ENCODE measurements at places on chromosomes 7 and 10. TPM values are rescaled to one million over a fixed set of nuclear protein-coding genes. Genes with fewer than 3 reads are reported as not detected.

GRCh38 chr10:44253769-44254462 lies 131.0 kb downstream of the CXCL12 start:
- DNase-seq, result no peak

DNA sequence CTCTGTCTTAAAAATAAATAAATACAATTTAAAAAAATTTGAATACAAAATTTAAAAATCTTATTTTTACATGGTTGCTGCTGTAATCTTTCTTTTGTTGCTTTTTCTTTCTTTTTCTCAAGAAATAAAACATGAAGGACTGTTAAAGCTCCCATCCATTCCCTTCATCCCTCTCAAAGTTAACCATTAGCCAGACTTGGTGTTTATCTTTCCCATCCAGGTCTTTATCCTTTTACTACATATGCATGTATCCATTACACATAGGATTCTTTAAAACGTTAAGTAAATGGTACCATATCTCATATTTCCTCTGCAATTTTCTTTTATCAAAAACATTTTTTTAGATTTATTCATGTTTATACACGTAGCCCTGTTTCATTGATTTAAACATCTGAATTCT lies 70.1 kb downstream of the CREB3L2 start:
- DNase-seq, result no peak

DNA sequence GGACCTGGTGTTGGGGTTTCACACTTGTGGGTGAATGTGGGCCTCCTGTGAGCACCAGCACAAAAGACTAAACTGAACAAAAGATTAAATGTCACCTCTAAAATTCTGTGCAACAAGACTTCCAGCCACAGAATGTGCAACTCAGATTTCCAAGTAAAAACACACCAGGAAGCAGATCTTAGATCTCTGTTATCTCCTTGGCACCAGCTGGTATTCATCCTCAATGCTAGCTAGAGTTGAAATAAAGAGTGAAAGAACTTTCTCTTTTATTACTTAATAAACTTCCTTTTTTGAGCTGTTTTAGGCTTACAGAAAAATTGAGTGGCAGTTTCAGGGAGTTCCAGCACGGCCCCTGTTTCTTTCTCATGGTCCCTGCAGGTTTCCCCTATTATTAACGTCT lies 40.2 kb downstream of the EGFR start:
- no peak for DNase-seq

DNA sequence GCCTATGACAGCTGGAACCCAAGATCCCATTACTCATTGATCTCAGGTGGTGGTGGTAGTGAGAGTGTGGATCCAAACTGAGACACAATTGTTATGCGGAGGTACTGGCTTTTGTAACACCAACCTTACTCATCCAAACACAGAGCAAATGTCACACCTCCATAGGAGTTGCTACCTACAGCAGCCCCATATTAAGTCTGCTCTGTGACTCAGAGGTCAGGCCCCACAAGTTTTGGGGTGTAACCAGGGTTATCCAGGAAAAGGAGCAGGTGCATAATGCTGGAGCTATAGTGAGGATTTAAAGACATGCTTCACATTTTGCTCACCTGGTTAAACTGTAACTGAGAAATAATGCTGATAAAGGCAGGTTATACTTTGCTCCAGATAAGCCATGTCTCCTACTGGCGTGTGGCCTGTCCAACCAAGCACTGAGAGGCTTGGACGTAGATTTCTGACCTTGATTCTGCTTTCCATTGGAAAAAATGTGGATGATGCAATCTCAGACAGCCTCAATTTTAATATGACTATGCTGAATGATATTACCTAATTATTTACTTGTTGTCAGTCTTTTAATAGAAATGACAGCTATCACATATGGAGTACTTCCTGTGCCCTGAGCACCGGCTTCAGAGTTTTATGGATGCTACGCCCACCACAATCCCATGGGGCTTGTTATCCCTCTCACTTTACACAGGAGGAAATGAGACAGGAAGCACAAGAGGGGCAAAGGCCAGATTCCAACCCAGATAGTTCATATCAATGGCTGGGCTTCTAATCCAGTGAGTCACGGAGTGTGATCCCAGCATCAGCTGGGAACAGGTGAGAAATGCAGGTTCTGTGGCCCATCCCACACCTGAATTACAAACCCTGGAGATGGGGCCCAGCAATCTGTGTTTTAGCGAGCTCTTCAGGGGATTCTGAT lies 181.3 kb downstream of the CHN2 start:
- DNase-seq, result no peak

DNA sequence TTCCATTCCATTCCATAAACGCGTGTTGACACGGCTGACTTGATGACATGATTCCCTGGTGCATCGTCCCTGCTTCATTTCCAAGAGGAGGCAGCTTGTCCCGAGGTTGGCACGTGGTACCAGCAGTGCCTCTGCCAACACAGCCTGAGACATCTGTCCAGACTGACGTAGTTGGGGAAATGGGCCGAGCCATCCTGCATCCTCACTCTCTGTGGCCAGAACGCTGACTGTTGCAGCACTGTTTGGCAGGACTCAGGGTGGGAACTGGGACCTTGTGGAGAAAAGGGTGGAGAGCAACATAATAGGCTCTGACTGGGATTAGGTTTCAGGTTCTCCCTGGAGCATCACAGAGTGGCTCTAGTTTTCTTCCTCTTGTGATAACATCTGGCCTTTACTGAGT lies 118.6 kb upstream of the BTBD16 start:
- DNase-seq, result no peak

DNA sequence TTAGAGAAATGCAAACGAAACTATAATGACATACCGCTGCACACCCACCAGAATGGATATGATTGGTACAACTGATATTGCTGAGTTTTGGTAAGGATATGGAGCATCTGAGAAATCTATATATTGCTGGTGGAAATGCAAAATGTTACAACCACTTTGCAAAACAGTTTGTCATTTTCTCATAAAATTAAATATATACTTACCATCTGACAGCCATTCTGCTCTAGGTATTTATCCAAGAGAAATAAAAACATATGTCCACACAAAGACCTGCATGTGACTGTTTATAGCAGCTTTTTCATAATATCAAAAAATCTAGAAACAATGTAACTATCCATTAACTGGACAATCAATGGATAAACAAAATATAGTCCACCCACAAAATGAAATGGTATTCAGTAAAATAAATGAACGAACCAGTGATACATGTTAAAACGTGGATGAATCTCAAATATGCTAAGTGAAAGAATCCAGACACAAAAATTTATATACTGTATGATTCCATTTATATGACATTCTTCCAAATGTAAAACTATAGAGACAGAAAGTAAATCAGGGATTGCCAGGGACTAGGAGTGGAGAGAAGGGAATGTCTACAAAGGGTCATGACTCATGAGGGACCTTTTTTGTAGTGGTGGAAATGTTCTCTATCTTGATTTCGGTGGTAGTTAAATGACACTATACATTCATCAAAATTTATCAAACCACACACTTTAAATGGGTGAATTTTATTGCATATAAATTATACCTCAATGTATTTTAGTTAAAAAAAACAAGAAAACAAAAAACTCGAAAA lies 312.0 kb upstream of the GLI3 start:
- no peak for DNase-seq

GRCh38 chr10:8047452-8048280 lies 6.8 kb upstream of the GATA3 start:
- DNase-seq, result no peak

The HKDC1 gene
- total RNA-seq, result not detected

The BLVRA gene
- total RNA-seq, result 31.9 TPM

GRCh38 chr10:57898231-57898630 lies 369.5 kb downstream of the IPMK start:
- DNase-seq, result peak; percentile 36

DNA sequence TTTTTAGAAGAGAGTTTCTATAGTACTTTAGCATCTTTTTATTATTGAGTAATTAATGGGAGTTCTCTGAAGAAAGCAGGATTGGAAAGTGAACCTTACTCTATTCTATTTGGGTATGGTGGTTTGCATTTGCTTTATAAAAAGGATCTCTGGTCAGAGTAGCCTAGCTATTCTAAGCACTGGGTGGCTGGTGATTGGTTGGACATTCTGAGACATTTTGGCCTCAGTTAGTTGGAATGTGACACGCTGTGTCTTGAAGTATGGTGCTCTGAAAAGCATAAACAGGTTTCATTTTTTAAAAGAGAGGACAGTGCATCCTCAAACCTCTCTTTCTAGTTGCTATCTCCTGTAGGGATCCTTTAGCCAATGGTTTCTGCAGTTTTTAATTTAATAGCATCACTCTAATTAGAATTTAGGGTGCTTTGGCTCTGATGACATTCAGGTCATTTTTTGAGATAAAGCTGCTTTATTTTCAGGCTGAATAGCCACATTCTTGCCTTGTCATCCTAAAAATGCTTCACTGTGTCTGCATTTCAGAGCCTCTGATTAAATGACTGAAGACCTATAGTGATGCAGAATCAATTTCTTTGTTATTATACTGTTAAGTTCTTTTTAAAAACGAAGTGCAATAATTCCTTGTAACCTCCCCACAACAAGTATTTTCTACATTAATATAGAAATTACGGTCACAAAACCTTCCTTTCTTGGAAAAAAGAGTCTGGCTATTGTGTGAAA lies 20.6 kb downstream of the TMEM178B start:
- DNase-seq, result no peak

- DNase-seq, result peak; percentile 81
Measured at GRCh38 chr10:97553575-97554031, 19.0 kb upstream of the ANKRD2 start.

- no peak for DNase-seq
Measured at GRCh38 chr7:110650328-110650727, 440.6 kb upstream of the LRRN3 start.

DNA sequence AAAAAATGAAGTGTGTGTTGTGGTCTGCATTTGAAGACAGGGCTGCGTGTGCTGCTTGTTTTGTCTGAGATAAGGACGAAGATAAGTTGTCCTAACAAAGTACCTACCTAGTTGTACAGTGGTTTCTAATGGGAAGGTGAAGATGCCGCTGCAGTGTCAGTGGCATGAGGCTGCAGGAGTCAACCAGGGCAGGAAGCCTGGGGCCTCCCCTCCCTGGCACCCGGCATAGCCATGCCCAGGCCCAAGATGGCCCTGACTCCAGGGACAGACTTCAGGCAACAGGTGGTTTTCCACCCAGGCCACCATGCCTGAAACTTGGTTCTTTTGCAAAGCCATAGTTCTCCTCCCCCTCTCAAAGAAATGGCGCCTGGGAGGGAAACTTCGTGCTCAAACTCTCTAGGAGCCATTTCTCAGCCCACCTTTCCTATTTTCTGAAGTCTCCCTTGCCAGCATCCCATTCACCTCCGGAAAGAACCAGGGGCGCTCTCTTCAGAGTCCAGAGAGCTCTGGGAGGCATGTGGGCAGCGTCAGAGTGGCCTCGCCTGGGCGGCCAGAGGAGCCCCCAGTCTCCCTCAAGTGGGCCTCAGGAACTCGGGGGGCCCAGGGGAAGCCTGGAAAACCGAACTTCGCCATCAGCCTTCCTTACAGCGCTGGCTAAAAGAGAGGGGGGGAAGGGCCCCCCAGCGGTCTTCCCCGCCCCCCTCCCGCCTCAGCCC lies 2.1 kb upstream of the KAT6B start:
- DNase-seq, result peak; percentile 19

DNA sequence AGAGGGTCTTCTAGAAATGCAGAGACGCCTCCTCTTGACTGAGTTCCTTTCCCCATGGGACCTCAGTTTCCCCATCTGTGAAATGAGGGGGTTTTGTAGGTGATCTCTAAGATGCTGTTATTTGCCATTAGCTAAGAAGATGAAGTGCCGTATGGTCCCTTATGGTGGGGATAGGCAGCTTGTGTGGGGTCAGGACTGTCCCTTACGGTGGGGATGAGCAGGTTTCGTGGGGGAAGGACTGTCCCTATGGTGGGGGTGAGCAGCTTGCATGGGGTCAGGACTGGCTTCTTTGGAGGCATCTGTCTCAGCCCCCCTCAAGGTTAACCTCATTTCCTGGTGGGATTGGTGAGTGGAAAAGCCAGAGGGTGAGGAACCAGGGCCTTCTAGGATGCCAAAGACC lies 148.3 kb upstream of the GPR26 start:
- DNase-seq, result no peak

DNA sequence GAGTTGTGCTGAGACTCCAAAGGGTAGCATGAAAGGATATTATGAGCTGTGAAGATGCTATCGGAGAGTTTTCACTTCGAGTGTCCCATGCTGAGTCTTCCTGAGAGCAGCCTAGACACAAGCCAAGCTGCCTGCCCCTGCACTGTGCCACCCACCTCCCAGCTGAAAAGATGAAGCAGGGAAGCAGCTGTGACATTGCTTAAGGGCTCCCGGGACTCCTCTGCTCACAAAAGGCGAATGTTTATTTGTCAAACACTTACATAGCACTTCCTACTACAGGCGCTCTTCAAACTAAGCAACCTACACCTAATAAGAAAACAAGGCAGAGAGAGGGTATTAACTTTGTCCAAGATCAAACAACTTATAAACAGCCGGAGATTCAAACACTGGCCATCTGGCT lies 95.6 kb downstream of the OSBPL3 start:
- no peak for DNase-seq

- no peak for DNase-seq
Measured at GRCh38 chr10:17084258-17084657, 45.4 kb downstream of the CUBN start.

GRCh38 chr10:42960491-42960990 lies 116.3 kb upstream of the RET start:
- DNase-seq, result peak; percentile 44

The MRC1 gene
- total RNA-seq, result 0.46 TPM

GRCh38 chr10:24894309-24894708 lies 58.1 kb downstream of the PRTFDC1 start:
- no peak for DNase-seq

All from WTC11 (cell line).